ENCODE measurements at places on chromosomes 6 and 20.

GRCh38 chr6:90928051-90928450, 341.2 kb upstream of the MAP3K7 start:
- DNase-seq, result no peak

- DNase-seq, result no peak
Measured at GRCh38 chr20:25023356-25023755, 30.8 kb upstream of the APMAP start.

- no peak for DNase-seq
Measured at GRCh38 chr6:88374553-88374952, 208.4 kb upstream of the CNR1 start.

DNA sequence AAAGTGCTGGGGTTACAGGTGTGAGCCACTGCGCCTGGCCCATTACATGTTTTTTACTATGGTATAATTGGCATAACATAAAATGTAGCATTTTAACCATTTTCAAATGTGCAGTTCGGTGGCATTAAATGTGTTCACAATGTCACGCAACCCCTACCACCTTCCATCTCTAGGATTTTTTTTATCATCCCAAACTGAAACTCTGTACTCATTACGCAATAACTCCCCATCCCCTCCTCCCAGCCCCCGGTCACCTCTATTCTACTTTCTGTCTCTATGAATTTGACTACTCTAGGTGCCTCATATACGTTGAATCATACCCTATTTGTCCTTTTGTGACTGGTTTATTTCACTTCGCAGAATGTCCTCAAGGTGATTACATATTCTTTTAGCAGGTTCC, 233.1 kb upstream of the ARID1B start:
- no peak for DNase-seq

GRCh38 chr6:108621117-108621516, 60.4 kb downstream of the FOXO3 start:
- peak; percentile 95 for DNase-seq

GRCh38 chr20:57210054-57210910, 56.2 kb downstream of the BMP7 start:
- no peak for DNase-seq

DNA sequence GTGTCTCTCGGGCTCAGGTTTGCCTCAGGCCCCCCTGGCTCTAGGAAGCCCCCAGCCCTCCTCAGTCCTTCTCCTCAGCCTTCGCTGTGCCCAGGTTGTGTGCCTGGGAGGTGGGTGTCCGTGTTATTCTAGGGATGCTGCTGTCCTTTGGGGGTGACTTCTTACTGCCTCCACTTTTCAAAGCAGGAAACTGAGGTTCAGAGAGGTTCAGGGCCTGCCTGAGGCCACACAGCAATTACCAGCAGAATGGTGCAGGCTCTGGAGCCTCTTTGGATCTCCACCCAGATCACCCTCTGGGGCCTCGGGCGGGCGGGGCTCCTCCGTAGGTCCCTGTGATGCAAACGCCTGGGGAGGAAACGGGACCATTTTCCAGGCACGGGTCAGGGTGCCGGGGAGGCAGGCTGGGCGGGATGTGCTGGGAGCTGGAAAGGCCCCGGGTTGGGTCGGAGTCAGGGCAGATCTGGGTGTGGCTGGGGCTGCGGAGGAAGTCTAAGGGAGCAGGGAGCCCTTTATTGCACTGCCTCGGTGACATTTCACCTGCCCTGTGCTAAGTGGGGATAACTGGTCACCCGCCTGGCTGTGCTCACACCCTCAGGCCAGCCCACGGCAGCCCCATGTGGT, 23.2 kb downstream of the GATA5 start:
- no peak for DNase-seq

DNA sequence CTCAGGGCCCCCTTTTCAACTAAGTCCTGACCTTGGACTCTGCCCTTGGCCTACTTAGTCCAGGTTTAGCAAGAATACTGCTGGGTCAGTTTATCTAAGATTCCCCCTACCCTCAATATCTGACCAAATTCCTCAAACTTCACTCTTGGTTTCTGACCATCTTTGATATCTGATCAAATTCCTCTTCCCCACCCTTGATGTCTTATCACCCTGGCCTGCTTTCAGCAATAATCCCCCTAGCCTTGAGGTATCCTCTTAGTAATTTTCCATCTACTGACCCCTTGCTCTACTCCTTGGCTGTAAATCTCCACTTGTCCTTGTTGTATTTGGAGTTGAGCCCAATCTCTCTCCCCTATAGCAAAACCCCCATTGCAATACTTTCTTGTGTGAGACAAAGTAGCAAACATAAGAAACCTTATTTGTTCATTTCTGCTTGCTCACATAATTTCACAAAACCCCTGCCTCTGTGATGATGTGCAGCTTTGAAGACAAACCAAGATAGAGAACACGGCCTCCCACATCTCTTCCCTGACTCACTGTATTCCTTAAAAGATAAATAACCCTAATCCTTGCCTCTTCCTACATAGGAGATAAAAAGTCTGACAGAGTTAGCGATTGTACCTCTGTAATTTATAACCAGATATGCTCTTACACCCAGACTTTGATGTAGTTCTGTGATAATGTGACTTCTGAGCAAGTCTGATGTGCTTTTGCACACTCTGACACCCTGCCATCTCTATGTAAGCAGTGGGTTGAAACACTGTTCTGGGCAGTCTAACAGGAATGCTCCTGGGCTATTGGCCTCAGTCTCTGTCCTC, 13.8 kb upstream of the IYD start:
- no peak for DNase-seq

- DNase-seq, result no peak
Measured at GRCh38 chr6:75608956-75609533, 7.4 kb downstream of the SENP6 start.

DNA sequence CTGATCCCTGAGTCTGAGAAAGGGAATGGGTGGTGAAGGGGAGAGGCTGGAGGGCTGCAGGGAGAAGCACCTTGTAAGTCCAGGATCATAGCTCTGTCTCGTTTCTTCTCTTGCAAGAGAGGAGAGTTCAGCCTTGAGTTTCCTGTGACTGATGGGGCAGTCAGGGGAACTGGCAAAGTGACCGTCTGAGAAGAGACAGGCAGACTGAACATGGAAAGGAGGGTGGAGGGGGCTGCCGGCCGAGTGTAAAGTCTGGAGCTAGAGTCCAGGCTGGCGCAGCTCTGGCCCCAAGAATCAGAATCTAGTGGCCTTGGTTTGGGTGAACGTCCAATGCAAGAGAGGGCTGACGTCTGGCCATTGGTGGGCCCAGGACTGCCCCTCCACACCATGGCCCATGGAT, 72.5 kb downstream of the TCP11 start:
- DNase-seq, result no peak

DNA sequence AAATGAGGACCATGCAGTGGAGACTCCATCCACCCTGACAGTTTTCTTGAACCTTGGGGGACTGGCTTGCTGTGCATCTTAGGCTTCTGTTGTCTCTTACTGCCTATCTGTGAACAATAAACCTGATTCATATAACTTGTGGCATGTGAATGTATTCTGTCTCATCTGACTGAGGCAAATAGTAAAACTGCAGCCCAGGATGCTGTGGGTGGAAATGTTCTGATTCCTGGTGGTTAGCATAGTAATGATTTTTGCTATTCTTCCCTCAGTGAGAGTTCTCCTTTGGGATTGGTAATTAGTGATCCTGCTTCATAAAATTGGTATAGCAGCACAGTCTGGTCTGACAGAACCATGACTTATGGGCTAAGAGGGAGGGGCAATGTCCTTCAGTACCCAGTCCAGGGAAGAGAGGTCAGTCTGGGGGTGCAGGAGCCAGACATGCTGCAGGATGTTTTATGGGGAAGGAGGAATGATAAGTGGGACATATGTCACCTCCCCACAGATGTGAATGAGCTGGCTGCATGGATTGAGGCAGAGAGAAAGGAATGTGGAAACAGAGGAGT, 147.1 kb downstream of the OR2B2 start:
- DNase-seq, result no peak

- DNase-seq, result no peak
Measured at GRCh38 chr6:108868647-108869046, 20.4 kb downstream of the ARMC2 start.

GRCh38 chr6:65123521-65123920, 583.5 kb downstream of the EYS start:
- DNase-seq, result no peak

DNA sequence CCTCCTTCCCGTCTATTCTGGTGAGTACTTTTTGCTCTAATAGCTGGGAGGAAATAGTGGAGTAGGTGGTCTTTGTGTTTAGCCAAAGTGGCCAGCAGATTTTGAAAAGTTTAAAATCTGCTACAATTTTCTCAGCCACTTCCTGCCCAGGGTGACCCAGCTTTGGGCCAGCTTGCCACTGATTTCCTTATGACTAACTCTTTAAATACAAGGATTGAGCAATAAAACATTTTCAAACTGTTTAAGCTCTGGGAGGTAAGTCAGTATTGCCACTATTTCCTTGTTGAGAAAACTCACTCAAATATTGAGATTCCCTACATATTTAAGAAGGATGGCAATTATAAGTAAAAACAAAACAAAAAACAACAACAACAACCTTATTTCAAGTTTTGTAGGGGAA, 54.5 kb downstream of the TRMT11 start:
- peak; percentile 60 for DNase-seq

- DNase-seq, result no peak
Measured at GRCh38 chr6:110687326-110687725, 127.9 kb downstream of the CDK19 start.

- DNase-seq, result no peak
Measured at GRCh38 chr6:148054219-148054618, 288.4 kb upstream of the SASH1 start.

DNA sequence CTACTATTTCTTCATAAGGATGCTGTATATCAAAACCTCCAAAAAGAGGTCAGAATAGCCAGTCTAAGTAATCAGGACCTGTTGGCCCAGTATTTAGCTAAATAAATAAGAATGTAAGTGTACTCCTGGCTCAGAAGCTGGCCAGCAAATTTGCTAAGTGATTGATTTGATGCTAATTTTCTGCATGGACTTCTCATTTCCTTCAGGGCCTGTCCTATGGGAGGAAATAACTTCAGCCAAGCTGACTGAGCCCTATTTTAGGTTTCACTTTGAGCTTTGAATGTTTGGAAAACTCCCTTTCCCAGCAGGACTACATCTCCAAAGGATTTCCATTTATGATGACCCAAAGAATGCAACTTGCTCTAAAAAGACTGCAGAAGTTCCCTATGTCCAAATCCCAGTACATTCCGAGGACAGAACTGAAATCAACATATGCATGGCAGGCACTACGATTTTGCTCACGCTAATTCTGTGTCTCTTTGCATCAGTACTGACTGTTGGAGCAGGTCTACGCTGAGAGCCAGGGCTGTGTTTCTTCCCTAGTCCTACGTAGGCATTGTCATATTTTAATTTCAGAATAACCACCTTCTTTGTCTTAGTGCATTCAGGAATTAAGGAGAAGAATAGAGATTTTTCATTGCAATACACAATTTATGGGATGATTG, 441.4 kb upstream of the PLCB4 start:
- DNase-seq, result no peak

GRCh38 chr6:111250791-111251354, 163.6 kb downstream of the SLC16A10 start:
- no peak for DNase-seq

DNA sequence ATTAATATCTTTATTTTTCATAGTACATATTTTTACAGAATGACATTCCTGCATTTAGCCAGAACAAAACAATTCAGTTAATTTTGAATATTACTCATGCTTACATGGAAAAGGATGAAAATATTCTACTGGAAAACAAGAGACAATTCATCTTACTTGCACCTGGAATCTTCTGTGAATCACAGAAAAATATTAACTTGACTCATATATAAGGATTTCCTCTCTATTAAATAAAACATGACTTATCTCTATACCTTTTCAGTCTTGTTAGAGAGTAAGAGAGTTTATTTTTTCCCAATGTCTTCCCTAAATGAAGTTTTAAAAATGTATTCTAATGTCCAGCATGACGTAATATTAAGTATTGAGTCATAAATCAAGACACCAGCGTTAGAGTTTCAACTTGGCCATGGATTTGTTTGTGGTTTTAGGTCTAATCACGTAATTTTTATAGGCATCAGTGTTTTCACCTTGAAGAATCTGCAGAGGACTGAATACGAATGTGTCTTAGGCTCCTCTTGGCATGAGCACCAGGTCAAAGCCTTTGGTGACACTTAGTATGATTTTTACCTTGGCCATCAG, 445.1 kb upstream of the JAG1 start:
- no peak for DNase-seq

GRCh38 chr20:43537921-43538877, 20.6 kb upstream of the SGK2 start:
- DNase-seq, result peak; percentile 48

- DNase-seq, result no peak
Measured at GRCh38 chr20:54237116-54237943, 29.4 kb downstream of the PFDN4 start.

DNA sequence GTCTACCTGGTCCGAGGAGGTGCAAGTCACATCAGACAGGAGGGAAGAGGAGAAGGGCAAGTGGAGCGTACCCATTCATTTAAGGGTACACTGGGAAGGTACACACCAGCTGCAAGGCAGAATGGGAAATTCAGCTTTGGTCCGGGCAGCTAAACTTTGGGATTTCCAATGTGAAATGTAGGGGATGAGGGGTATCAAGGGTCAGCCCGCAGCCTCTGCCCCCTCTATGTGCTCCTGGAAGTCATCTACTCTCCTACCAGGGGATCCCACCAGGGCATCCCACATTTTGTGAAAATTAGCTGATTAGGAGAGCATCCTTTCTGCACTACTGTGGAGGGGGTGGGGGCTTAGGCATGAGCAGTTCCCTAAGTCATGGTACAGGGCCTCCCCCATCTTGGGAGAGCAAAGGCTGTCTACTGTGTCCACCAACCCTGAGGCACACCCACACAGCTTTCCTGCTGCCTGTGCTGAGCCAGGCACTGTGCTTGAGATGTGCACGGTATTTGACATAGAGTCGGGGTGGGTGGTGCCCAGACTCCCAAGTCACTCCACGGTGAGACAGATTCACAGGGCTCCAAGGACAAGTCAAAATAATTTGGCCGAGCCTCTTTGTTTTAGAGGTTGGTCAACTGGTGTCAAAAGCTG, 189.1 kb upstream of the SULF2 start:
- no peak for DNase-seq

- DNase-seq, result no peak
Measured at GRCh38 chr6:163640641-163641040, 226.1 kb downstream of the QKI start.

DNA sequence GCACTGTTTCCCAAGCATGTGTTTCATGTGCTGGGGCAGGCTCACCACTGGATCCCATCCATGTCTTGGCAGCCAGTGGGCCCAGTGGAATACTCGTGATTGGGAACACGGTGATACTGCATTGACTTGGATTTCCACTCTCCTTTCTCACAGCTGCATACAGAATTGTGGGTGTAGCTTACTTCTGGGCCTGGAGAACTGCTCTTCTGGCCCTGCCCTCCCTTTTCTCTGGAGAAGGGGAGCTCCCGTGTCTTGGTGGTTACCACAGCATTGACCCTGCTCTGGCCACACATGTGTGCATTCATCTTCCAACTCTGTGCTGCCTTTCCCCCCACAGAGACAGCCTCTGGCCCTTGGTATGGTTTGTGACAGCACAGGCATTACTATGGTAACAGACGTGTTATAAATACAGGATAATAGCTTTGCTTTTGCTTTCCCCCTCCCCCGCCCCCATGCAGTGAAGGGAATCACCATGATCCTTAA, 21.6 kb downstream of the SOBP start:
- DNase-seq, result no peak

- DNase-seq, result peak; percentile 45
Measured at GRCh38 chr6:144302701-144303372, 17.7 kb downstream of the UTRN start.

GRCh38 chr20:29306390-29307072, 1950.9 kb upstream of the DEFB115 start:
- no peak for DNase-seq

GRCh38 chr20:49245921-49246740, 26.9 kb downstream of the DDX27 start:
- peak; percentile 63 for DNase-seq

GRCh38 chr20:46990596-46991104, 96.0 kb downstream of the EYA2 start:
- no peak for DNase-seq
